ENCODE measurements at places on chromosomes 13 and 19.

DNA sequence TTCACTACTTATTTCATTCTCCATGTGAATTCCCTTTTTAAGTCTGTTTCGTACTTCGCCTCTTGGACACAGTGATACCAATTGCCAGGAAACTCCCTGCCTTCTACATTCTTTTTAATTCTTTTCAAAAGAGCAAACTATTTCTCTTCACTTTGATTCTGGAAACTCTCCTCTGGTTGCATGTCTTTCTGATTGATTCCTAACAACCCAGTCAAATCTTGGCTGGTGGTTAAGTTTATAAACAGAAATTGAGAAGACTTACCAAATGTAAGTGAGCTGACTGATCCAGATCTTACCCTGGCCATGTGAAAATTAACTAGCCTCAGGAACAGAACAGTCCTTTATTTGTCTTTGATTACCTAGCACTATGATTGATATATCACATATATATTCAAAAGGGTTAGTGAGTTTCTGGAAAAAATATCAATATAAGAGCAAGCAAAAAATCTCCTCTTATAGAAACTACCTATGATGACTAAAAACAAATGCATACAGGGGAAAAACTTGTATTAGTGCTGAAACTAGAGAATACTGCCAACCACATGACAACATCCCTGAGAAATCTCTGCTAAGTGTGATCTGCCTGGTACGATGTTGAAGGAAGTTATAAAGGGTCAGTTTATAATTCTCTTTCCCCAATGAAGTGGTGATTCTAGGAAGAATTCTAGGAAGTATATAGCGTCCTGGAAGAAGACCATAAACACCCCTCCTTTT is 152.6 kb upstream of the HTR2A start:
- no peak for DNase-seq

GRCh38 chr19:18696023-18696422 is 12.5 kb downstream of the CRTC1 start:
- no peak for DNase-seq

DNA sequence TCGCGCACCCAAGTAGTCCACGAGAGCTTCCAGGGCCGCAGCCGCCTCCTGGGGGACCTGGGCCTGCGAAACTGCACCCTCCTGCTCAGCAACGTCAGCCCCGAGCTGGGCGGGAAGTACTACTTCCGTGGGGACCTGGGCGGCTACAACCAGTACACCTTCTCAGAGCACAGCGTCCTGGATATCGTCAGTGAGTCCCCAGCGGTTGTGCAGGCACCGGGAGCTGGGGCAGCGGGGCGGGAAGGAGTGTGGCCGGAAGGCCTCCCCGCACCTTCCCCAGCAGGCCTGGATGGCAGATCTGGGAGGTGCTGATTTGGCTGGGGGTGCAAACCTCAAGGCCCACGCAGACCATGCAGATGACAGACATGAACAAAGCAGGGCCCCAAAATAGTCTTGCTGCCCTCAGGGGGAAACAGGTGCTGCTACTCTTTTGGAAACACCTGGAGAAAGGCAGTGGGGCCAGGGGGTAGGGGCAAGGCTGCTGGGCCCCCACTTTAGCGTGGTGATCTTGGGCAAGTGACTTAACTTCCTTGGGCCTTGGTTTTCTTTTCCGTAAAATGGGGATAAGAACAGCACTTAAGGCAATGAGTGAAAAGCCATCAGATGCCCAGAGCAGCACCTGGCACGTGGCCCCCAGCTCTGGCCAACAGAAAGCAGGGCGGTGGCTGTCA is 4.0 kb downstream of the MAG start:
- DNase-seq, result peak; percentile 31

DNA sequence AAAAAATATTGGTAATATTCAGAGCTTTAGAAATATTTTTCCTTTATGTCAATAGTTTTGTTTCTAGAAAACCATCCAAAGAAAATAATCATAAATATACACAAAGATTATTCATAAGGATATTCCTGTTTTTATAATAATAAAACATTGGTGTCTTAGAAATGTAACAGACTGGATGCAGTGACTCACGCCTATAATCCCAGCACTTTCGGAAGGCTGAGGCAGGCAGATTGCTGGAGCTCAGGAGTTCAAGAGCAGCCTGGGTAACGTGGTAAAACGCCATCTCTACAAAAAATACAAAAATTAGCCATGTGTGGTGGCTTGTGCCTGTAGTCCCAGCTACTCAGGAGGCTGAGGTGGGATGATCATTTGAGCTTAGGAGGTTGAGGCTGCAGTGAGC is 106.8 kb downstream of the DHRS12 start:
- no peak for DNase-seq
